ENCODE measurements at places on chromosomes 16 and 17.

GRCh38 chr17:77744066-77744988 is 214.2 kb upstream of the TNRC6C start:
- no peak for DNase-seq

- DNase-seq: no peak
Measured at GRCh38 chr17:50057521-50057991, 1.6 kb downstream of the ITGA3 start.

GRCh38 chr16:48538746-48539484 is 71.1 kb downstream of the N4BP1 start:
- no peak for DNase-seq

- DNase-seq: no peak
Measured at GRCh38 chr16:1923299-1924034, 5.3 kb upstream of the HS3ST6 start.

DNA sequence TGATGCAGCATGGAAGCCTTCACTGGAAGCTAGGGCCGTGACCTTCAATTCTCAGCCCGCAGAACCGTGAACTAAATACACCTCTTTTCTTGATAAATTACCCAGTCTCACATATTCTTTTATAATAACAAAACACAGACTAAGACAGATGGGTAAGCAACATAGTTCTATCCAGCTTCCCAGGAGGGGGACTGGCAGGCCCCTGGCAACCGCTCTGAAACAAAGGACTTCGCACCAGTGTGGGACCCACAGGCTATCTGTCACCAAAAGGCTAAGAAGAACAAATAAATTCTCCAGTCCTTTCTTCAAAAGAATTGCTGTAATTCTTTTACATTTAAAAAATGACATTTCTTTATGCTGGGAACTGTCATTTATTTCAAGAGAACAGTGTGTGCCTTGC is 19.0 kb downstream of the ELAC2 start:
- DNase-seq: no peak
